Fibroblast of skin of scalp (primary cell): ENCODE measurements at places on chromosomes 16 and 17.

- DNase-seq: no peak
These were observed 11.9 kb downstream of the ADCY7 start for GRCh38 chr16:50278251-50278650.

GRCh38 chr16:59632276-59632855 is 898.2 kb upstream of the GOT2 start:
- DNase-seq: peak; percentile 74

DNA sequence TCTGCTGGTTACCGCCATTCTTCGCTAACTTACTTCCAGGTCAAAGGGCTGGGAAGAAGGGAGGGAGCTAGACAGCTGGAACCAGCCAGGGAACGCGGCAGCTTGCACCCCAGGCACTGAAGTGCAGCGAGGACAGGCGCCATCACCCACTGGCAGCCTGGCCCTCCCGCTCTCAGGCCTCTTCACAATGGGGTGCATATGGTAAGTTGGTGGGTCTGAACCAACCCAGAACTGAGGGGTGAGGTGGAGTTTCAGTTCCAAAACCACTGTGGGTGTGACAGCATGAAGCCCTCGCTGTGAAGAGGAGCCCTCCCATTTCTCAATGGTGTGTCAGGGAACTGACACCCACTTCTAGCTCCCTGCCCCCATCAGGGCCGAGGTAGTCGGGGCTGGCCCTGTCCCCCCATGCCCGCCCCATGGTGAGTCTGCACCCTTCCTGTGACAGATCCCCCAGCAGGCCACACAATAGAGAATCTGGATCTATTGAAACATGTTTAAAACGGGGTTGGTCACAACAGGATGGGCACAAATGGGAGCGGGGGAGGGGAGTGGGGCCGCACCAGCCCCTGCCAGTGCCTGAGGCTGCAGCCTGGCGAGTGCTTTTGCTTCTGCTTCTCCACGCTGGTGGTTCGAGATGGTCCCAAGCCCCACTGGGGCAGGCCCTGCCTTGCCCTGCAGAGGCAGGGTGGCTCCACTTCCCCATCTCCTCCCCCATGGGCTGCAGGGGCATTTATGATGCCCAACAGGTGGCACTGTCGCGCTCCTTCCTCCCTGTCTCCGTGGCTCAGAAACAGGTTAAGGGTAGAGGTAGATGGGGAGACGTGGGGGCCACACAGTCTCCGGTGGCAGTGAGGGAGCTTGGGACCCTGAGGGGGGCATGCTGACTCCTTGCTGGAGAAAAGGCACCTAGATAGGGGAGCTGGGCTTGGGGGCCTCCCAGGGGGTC is 2.3 kb downstream of the LIMD2 start:
- peak; percentile 36 for DNase-seq

DNA sequence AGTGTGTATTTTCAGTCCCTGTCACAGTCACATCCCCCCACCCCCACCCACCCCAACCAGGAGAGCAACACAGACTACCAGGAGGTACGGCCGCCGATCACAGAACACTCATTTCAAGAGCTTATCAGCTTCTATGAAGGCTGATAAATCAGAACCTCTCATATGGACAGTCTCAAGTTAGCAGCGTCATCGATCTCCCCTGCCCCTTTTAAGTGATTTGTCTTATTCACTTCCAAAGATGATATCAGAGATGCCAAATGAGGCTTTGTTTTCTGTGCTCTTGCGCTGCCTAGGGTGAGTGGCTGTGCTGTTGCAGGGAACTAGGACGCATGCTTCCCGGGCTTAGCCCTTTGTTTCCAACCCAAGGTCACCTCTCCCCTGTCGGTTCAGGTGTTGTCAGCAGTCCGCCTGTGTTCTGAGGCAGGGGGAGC is 26.8 kb upstream of the PMFBP1 start:
- DNase-seq: no peak

- DNase-seq: peak; percentile 69
These were observed 15.7 kb downstream of the IL34 start for GRCh38 chr16:70661918-70662641.

GRCh38 chr17:73030995-73031394 is 61.5 kb downstream of the SLC39A11 start:
- peak; percentile 17 for DNase-seq

DNA sequence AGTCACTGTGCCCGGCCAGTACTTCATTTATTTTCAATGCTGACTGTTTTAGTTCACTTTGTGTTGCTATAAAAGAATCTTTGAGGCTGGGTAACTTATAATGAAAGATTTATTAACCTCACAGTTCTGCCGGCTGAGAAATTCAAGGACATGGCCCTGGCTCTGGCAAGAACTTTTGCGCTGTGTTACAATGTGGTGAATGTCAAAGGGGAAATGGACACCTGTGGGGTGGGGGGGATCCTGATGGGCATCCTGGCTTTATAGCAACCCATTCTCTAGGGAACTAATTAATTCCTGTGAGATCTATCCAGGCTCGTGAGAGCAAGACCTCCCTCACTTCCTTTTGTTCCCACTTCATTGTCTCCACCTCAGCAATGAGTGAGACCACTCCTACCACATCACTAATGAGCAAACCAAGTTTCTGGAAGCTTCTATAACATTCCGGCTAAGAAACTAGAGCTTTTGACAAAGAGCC is 17.1 kb upstream of the CDH3 start:
- DNase-seq: no peak

DNA sequence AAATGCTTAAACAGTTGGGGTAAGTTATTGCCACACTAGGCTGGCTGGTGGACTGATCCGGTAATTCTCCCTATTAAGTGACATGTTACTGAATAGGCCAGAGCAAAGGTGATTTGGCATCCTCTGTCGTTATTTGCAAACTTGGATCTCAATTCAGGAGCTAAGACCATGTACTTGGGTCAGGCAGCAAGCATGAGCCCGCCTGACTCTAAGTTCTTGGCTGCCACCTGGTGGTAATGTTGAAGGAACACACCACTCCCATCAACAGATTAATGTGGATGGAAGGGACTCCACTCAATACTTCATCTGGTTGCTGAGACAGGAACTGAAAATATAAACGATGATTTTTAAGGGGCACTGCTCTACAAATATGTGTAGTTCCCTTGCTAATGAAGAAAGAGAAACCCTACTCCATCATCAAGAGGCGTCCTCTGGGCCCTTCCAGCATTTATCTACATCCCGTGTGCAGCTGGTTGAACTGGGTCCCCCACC is 70.8 kb downstream of the EMP2 start:
- peak; percentile 77 for DNase-seq

DNA sequence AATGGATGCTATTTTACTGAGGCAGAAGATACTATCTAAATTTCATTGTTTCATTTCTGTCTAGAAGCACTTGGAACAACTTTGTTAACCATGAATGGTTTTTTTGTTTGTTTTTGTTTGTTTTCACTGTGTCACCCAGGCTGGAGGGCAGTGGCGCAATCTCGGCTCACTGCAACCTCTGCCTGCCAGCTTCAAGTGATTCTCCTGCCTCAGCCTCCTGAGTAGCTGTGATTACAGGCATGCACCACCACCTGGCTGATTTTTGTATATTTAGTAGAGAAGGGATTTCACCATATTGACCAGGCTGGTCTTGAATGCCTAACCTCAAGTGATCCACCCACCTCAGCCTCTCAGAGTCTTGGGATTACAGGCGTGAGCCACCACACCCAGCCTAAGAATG is 40.5 kb downstream of the ABHD15 start:
- no peak for DNase-seq

GRCh38 chr17:78838574-78839005 is 2.0 kb downstream of the USP36 start:
- DNase-seq: no peak

GRCh38 chr16:53209877-53210276 is 155.1 kb downstream of the CHD9 start:
- DNase-seq: peak; percentile 40

DNA sequence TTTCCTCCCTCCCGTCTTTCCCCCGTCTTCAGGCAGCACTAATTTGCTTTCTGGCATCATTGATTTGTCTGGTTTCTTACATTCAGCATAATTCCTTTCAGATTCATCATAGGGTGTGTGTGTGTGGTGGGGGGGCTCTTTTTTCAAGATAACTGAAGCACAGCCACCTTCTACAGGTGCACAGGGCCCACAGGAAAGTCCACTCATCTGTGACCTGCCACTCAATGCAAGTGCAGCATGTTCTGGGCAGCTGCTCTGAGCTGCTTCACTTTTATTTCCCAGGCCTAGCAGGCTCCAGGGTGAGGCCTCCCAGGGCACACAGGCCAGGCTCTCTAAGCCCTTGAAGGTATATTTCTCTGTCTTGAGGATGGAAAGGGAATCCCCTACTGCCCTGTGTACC is 35.2 kb upstream of the MYH10 start:
- no peak for DNase-seq

DNA sequence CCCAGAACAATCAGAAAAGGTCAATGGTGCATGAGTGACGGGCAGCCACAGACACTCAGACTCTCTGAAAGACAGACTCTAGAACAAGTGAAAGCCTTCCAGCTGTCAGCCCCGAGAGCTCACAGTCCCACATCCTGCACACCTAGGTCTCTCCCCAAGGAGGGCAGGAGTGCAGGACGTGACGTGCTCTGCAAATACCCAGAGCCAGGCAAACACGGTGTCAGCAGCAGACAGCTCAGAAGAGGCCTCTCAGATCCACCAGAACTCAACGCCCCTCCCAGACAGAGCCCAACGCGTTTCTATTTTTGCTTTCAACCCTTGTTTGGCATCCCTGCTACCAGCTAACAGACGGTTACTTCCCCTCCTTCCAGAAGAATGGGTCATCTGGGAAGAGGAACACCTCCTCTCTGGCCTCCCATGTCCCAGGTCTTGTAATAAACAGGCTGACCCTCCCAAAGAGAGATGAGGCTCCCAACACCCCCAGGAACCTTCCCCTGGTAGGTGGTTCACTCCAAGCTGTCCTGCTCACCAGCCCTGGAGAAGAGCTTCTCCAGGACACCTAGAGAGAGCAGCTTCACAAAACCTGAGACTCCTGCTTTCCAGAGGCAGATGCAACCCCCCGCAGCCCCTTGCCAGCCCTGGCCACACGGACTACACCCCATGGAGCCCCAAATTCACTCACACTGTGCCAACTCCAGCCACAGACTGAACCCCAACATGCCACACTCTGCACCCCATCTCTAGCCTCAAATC is 7.6 kb downstream of the PITPNM3 start:
- DNase-seq: no peak

DNA sequence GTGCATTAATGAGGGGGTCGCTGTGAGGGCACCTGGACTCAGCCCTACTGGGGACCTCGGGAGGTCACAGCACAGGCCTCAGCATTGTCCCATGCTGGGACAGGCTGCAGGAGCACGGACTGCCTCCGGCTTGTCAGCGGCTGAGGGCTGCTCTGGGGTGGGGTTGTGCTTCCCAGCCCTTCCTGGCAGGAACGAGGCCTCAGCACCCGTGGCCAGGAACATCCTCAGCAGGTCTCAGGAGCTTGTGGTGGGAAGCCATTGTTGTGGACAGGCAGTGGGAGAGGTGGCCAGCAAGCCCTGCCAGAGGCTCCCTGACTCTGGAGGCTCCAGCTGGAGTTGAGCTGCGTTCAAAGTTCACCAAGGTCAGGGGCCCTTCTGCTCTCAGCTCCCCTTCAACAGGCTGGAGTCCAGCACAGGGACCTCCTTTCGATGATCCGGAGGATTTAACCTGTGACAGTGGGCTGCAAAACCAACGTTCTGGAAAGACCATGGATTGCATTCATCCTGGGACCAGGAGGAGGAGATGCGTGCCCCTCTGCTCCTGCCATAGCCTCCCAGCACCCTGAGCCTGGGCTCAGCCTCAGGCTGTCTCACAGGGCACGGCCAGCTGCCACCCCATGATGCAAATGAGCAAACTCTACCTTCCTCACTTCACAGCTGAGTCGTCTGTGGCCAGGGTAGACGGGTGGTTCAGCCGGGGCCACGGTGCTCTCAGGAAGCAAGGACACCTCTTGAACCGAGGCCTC is 32.6 kb downstream of the FOXL1 start:
- DNase-seq: no peak

- no peak for DNase-seq
These were observed 200.1 kb downstream of the GSG1L start for GRCh38 chr16:27863377-27863776.

GRCh38 chr16:52086901-52087300 is 460.0 kb downstream of the TOX3 start:
- DNase-seq: no peak

- DNase-seq: no peak
These were observed 7.7 kb upstream of the CEP295NL start for GRCh38 chr17:78910497-78911284.

DNA sequence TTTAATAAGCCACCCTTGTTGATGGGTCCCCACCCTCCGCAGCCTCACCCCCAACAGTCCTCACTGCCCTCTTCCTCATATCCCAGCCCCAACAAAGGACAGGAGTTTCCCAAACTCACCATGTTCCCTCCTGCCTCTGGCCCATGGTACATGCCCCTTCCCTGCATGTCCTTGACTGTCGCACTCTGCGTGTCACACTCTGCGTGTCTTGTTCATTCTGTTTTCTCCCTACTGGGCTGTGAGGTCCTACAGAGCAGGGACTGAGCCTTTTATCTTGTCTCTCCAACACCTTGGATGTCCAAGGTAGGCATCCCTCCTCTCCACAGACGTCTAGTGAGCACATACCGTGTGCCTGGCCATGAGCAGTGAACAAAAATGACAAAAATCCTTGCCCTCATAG is 154.7 kb downstream of the SOCS1 start:
- DNase-seq: no peak

- DNase-seq: no peak
These were observed 4.2 kb upstream of the KRT24 start for GRCh38 chr17:40707745-40708144.

DNA sequence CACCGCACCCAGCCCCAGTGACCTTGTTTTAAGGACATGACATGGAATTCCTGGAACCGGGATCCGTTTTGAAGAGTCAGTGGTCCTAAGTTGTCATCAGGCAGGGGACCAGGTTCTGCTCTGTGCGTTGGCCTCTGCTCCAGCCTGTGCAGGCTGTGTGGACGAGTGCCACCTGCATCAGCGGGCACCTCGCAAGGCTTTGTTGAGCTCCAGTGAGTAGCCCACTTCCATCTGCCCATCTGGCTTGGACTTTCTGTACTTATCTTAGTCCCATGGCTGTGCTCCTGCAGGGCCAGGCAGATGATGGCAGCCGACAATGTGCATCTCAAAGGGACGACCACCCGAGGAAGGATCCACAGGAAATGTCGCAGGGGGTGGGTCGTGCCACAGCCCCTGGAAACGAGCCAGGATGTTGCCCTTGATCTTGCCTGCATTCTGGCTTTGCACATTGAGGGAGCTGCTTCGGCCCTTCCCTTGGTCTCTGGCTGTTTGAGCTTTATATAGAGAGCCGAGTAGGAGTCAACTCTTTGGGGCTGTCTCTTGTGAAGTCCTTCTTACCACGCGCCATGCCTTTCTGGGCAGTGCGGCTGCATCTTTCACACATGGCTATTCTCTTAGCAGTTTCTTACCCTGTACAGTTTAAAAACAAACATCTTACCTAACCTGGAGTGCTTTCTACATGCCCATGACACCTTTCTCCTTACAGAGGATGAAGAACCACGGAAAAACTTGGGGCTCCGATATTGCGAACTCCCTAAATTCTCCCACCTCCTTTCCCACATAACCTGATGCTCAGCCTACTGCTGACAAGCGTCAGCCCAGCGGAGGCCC is 18.3 kb downstream of the KIAA0513 start:
- no peak for DNase-seq

- no peak for DNase-seq
These were observed 12.3 kb downstream of the GINS2 start for GRCh38 chr16:85676466-85676865.
